ENCODE measurements at places on chromosomes 16 and 17.

GRCh38 chr17:58999500-58999899 lies 107.2 kb downstream of the TRIM37 start:
- DNase-seq = no peak

GRCh38 chr17:17079761-17080160 lies 37.5 kb downstream of the MPRIP start:
- DNase-seq = no peak

- peak; percentile 79 for DNase-seq
Observed at GRCh38 chr17:35082073-35082657, 18.7 kb upstream of the RFFL start.

GRCh38 chr17:54891176-54891821 lies 9.4 kb upstream of the TOM1L1 start:
- DNase-seq = peak; percentile 82

- DNase-seq = no peak
Observed at GRCh38 chr16:26345966-26346365, 654.2 kb downstream of the HS3ST4 start.

GRCh38 chr16:31213877-31214707 lies at the start of gene TRIM72:
Gene TRIM72, plus strand, starts transcription at chr16:31214119. Its CDS starts 620 bp downstream, at chr16:31214739.
- DNase-seq = no peak

DNA sequence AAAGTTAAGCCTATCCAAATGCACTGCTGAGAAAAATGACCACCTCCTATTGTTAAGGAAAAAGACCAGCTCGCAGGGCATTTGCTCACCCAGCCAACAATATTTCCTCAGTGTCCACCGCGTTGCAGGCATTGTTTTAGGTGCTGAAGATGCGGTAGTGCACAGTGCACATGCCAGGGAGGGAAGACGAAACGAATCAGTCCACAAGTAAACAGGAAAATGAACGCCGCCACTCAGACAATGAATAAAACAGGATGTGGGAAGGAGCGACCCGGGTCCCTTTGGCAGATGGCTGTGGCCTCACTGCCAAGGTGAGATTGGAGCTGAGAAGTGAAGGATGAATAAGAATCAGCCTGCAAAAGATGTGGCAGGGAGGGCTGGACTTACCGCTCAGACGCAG lies 249.2 kb downstream of the FOXL1 start:
- DNase-seq = no peak

DNA sequence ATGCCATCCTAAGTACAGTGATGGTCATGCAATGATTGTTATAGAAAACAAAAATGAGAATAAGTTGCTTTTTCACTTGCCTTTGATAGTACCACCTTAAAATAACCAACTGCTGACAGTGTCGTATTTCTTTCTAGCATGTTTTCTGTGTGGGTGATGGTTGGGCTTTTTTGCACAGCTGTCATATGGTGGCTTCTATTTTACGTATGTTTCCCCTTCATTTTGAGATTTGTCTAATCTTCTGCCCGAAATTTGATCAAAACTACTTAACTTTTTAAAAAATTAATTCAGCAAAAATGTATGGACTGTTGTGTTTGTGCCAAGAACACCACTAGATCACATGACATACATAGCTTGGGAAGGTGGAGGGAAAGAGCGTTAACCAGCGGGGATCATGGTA lies 90.7 kb downstream of the CLEC16A start:
- no peak for DNase-seq

GRCh38 chr17:47652570-47652969 lies 2.9 kb downstream of the KPNB1 start:
- DNase-seq = no peak

DNA sequence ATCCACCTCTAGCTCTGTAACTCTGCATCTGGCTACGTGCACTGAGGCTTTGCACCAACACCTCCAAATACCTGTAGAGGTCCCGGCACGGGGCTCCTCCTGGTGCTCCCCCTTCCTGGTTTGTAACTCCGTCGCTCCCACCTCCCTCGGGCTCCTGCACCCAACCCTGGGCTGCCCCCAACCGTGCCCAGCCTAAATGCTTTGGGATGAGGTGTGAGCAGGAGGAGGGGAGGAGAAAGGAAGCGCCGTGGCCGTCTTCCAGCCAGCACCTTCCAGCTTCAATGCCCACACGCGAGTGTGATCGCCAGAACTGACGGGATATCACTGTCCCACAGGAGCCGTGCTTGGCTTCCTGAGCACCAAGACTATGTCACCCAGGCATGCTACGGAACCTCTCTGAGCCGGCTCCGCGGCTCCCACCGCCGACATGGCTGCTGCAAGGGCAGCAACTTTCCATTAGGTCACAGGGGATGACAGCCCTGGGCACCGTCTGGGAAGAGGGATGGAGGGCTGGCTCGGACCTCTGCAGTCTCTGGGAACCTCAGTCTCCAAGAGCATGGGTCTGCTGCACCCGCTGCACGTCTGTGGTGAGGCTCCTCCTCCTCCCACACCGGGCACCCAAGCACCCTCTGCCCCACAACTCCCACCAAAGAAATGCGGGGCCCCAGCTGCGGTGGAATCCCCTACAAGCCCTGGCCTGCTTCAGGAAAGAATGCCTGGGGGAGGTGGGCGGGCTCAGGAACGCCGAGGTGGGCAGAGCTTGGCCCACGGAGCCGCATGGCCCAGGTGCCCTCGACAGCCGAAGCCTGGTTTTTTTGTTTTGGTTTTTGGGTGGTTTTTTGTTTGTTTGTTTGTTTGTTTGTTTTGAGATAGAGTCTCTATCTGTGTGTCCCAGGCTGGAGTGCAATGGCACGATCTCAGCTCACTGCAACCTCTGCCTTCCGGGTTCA lies 6.4 kb upstream of the SLC38A10 start:
- peak; percentile 23 for DNase-seq

GRCh38 chr16:912684-913613 lies 57.8 kb downstream of the LMF1 start:
- DNase-seq = no peak

GRCh38 chr16:86508947-86509758 lies 1.2 kb upstream of the FOXF1 start:
- peak; percentile 34 for DNase-seq

DNA sequence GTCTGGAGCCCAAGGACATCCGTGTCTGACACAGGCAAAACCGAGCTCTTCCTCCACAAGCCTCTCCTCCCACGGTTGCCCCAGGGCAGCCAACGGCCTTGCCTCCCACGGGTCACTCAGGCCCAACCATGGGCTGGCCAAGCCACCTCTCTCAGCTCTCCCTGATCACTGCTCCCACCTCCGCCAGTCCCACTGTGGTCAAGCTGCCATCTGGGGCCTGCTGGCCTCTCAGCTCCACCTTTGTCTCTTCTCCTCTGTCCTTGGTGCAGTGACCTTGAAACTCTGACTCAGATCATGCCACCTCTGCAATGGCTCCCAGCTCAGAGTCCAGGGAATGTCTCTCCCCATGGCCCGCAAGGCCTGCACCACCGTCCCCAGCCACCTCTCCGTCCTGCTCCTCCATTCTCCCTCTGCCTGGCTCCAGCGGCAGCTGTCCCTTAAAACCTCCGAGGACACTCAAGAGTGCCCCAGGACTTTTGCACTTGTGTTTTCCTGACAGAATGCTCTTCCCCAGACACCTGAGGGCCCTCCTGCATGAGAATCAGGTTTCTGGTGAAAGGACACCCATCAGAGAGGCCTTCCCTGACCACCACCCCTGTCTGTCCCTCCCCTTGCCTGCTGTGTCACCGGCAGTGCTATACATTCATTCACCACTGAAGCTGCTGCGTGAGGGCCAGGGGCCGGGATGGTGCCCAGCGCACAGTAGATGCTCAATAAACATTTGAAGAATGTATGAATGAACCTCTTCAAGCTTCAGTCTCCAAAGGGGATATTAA lies 19.3 kb downstream of the PEMT start:
- no peak for DNase-seq

GRCh38 chr16:14284930-14285512 lies 213.9 kb downstream of the MRTFB start:
- DNase-seq = peak; percentile 53

- DNase-seq = no peak
Observed at GRCh38 chr17:69485901-69486643, 71.6 kb downstream of the MAP2K6 start.

Measured in RWPE1 (cell line).